ENCODE measurements at places on chromosomes 1 and 21.

DNA sequence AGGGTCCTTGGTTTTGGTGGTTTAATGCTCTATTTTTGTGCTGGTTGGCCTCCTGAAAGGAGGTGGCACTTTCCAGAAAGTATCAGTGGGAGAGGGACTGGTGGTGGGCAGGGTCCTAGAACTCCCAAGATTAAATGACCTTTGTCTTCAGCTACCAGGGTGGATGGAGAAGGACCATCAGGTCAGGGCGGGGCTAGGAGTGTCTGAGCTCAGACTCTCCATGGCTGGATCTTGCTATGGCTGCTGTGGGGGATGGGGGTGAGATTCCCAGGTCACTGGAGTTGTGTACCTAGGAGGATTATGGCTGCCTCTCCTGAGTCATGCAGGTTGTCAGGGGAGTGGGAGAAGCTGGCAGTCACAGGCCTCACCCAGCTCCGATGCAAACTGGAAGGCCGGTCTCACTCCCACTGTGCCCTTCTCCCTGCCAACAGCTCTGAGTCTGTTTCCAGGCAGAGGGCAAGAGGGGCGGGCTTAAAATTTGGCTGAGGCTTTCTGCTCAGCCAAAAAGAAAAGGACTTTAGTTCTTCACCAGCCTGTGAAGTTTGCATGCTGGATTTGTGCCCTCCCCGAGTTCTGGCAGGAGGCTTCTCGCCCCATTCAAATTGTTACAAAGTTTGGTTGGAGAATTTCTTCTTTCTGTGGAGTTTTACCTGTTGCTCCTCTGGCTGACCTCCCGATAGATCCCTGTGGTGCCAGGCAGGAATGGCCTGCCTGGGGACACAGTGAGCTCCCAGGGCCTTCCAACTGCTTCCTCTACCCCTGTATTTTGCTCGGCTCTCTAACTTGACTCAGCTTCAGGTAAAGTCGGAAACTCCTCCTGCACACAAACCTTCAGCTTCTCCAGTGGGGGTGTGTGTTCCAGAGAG, 13.1 kb upstream of the KYAT3 start:
- no peak for DNase-seq

DNA sequence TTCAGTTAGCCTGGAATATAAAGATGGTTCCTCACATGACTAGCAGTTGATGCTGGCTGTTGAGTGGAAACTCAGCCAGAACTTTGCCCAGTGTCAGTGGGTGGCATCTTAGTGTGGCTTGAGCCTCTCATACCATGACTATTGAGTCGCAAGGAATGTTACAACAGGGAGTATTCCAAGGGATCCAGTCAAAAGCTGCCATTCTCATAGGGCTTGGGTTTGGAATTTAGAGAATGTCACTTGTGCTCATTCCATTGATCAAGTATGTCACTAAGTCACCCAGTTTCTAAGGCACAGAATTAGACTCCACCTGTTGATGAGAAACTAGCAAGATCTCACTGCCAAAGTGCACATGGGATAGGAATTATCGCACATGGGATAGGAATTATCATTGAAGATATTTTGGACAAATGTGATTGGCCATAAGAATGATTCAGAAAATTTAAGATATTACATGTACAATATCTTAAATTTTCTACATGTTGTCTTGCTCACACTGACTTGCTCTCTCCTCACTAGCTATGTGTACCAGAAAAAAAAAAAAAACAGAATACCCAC, 1290.7 kb upstream of the ADGRL2 start:
- DNase-seq, result no peak

DNA sequence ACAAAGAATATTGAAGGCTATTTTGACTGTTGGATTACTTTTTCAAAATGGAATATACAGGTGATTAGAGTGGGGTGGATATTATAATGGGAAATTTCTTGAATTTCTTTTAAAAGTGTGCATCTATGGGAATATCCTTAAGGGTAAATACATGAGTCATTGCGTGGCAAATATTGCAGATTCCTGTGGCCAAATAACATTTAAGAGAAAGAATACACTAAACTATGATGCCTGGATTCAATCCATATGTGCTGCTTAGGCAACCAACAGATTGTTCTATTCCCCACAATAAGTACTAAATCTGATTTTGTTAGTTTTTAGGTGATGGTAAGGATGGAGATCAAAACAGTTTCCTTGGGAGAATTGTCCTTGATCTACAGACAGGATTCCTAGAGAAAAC, 119.5 kb downstream of the HMCN1 start:
- DNase-seq, result peak; percentile 60

DNA sequence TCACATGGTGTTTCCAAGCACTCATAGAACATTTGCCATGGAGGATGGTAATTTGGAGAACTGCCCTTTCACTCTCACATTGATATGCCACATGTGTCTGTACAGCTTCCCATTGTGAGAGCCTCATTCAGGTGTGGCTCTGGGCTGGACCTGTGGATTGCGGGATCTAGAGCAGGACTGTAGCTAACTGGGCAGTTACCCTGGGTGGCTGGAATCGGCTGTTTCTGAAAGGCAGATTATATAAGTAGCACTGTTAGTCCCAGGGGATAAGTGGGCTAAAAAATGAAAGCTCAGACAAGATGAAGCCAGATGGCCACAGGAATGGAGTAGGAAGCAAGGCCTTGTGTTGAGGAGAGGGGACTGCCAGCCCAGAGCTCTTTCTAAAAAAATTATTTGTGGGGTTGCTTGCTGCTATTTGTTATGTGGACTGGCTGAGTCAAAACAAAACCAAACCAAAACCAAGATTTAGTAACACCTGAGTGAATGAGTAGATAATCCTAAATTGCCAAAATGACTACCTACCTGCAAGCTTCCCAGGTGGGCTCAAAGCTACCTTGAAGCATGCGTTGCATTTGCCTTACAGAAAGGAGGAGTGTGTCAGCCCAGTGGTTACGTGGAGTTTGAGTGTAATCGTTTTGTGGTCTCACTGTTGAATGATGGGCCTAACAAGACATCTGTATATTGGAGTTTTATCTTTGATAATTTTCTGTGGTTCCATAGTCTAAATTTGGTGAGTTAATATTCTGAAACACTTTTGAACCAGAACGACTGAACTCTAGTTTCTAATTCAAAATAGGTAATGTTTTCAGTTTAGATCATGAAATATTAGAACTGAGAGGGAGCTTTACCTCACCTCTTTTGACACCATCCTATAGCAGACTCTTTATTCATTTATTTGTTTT, 58.0 kb downstream of the SDCCAG8 start:
- DNase-seq, result no peak

- DNase-seq, result no peak
Measured at GRCh38 chr1:17844185-17844826, 89.2 kb downstream of the ACTL8 start.

DNA sequence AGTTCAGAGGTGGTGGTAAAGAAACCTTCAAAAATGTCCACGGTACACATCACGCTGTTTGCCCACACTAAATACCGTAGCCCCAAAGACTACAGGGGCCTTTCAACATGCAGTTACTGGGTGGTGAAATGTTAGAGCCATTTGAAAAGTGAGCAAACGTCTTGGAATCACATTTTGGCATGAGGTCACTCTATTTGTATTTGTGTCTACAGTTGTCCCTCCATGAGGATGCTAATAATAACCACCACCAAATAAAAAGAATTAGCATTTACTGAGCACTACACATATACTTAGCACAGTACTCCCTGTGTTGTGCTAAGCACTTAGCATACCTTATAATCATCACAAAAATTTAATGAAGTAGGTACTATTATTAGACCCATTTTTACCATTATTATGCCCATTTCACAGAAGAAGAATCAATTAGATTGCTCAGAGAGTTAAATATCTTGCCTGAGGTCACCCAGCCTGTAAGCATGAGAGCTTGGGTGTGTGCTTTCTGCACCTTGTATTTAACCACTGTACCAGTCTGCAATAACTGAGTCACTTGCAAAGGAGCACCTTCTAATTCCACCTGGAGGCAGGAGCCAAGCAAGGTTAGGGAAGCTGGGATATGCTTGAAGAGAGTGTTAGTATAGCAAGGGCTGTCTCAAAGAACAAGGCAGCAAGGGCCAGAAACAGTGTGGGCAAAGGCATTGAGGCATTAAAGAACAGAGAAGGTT, 57.4 kb downstream of the DNTTIP2 start:
- no peak for DNase-seq

- DNase-seq, result no peak
Measured at GRCh38 chr21:25331286-25331685, 276.0 kb downstream of the MRPL39 start.

GRCh38 chr1:37878071-37878470, 18.7 kb upstream of the MTF1 start:
- no peak for DNase-seq

GRCh38 chr1:226026833-226027232, 27.7 kb upstream of the SDE2 start:
- DNase-seq, result no peak

DNA sequence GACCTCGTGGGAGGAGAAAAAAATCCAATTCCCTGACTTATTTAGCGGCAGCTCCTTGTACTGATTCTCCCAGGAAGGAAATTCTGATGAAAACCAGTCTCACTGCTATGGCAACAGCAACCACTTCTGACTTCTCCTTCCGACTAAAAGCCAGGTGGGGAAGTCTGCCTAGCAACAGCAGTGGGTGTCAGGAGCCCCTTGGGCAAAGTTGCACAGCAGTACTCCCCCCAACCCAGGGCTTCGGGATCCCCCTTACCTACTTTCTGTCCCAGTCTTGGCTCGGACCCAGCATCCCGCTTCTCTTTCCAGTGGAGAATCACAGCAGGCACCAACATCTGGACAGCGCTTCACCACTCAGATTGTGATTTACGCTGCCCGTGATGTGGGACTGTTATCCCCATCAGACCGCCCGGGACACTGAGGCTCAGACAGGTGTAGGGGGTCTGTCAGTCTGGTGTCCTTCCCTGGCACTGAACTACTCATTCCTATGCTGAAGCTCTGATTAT, 24.6 kb downstream of the NKAIN1 start:
- DNase-seq, result no peak

DNA sequence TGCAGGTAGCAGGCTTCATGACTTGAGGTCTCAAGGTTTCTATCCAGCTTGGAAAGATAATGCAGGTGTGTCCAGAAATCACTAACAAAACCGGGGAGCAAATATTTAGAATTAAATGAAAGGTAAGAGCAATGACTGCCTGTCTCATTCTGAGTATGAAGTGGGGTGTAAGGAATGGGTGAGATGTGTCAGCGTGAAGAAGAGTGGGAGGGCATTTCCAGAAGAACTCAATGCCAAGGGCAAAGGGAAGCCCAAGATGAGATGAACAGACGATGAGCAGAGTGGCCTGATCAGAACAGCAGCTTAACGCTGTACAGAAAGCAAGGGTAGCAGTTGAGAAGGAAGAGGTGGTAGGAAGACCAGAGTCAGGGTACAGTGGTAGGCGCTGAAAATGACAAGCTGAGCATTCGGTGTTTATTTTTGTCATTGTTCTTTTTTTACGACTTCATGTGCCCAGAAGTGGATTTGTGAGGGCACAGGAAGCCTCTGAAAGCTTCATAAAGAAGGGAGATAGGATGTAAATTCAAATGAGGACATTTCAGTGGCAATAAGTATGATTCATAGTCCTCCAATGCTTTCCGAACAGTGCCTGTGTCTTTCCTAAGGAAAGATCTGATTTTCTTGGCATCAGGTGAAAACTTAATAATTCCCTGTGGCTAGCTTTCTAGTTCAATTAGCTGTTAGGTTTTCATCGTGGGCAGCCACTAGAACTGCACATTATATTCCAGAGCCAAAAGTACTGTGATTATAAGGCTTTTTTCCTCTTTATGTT, 190.5 kb downstream of the APP start:
- no peak for DNase-seq

DNA sequence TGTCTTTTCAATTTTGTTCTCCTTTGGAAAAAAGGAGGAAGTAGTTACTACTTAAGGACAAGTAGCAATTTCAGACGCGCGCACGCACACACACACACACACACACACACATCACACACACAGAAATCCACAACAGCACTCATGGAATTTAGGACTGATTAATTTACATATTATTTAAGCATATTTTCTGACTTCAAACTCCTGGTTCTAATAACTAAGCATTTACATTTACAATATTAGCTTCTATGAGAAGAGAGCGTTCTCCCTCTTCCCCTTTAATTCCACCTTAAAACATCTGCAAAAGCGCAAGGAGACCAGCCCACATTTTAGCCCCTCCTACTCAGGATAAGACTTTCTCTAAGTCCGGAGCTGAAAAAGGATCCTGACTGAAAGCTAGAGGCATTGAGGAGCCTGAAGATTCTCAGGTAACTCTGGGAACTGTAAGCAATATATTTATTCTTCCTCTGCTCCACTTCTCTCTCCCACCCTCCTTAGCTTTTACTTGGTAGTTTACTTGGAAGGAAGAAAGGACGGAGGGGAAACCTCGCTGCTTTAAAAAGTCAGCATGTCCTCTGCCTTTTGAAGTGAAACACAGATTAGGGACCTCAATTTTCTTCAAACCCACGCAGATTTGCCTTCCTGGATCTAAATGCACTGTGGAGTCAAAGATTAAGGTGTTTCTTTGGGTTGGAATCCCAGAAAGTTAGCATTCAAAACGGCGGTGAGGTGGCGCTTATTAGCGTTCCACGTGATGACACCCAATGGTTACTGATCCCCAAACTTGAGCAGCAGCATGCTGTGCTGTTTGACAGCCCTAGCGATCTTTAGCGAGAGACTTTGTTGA, at the start of gene PLA2G4A:
PLA2G4A (plus strand) TSS at position 339 of the 844 bp plus-strand sequence. CDS start 25,406 bp downstream, outside the sequence.
- no peak for DNase-seq

DNA sequence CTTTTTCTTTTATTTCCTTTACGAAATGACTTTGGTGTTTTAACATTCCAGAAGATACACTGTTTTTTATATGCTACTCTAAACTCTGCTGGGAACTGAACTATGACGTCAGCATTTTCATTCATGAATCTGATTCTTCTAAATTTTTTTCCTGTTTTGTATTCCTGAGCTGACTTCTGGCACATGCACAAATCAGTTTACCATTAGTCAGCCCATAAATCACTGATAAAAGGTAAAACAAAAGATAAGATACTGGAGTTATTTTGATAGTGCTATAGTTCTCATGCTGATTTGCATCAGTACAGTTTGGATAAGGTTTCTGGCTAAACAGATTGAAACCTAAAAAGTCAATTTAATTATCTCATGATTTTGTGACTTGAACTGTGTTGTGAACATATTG, 10.4 kb downstream of the CAMTA1 start:
- DNase-seq, result no peak

GRCh38 chr1:11930571-11931445, 3.7 kb upstream of the PLOD1 start:
- no peak for DNase-seq

GRCh38 chr21:33950431-33951079, 35.0 kb upstream of the ATP5PO start:
- no peak for DNase-seq

GRCh38 chr1:61491497-61491896, 233.4 kb downstream of the TM2D1 start:
- peak; percentile 20 for DNase-seq

- no peak for DNase-seq
Measured at GRCh38 chr1:110062612-110063011, 7.9 kb downstream of the ALX3 start.

- no peak for DNase-seq
Measured at GRCh38 chr1:153617663-153618062, 1.5 kb upstream of the S100A14 start.

DNA sequence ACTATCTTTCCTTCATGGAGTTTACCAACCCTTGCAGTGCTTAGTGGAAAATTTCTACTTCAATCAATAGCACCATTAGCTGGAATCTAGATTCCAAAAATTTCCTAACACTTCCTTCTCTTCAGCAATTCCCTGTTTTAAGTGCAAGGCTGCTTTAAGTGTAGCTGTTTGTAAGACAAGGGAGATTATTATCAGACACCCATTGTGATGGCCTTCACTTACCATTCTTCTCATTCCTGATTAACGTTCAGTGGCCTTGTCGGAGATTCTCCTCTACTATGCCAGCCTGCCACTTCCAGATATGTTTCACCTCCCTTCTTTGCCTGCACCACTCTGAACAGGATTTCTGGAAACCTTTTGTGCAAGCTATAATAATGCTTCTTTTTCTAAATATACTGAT, 464.9 kb upstream of the ADGRL2 start:
- DNase-seq, result no peak
